ENCODE measurements at places on chromosomes 3 and 15.

DNA sequence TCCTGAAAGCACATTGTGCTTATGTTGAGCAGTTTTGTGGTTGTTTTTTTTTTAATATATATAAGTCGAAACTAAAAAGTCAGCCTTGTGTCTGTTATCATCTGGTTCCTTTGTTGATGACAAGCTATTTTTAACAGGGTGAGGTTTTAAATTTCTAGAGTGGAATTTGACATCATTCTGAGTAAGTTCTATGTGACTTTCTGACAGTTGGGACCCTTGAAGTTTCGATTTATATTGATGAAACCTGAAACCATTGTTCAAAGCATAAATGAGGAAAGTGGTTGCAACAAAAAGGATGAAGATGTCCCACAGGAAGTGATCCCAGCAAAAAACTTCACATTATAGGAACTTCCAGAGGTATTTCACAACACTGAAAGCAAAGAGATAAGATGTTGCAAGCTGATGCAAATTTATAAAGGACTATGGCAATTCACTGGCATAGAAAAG, 94.0 kb downstream of the CYP19A1 start:
- no peak for DNase-seq

GRCh38 chr3:58794750-58795149, 128.2 kb upstream of the FAM3D start:
- DNase-seq: no peak

DNA sequence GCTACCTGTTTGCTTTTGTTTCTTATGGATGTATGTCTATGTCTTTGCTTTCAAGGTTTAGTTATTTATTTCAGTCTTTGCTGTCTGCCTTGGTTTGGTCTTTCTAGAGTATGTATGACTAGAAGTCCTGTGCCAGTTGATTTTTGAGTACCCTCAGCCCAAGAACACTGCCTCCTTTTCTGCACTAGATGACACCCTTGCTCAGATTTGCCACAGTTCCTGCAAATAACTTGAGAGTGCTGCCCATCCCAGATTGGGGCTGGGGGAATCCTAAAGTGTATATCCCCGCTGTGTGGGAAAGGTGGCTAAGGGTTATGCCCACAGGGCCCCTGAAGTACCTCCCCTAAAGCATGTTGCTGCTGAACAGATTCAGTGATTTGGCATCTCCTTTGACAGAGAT, 32.0 kb downstream of the NLGN1 start:
- no peak for DNase-seq

GRCh38 chr3:103126115-103126514, 691.3 kb downstream of the ZPLD1 start:
- DNase-seq: no peak

GRCh38 chr3:129313415-129313664, 34.7 kb downstream of the HMCES start:
- no peak for DNase-seq

Data from sciatic nerve (tissue), 2 donors.